ENCODE measurements at places on chromosomes 16 and 17.

- no peak for DNase-seq
Measured at GRCh38 chr17:57948169-57948554, 7.0 kb downstream of the CUEDC1 start.

GRCh38 chr16:23930791-23931190 lies 95.0 kb downstream of the PRKCB start:
- no peak for DNase-seq

- DNase-seq, result no peak
Measured at GRCh38 chr16:72785171-72785570, 262.8 kb downstream of the ZFHX3 start.

DNA sequence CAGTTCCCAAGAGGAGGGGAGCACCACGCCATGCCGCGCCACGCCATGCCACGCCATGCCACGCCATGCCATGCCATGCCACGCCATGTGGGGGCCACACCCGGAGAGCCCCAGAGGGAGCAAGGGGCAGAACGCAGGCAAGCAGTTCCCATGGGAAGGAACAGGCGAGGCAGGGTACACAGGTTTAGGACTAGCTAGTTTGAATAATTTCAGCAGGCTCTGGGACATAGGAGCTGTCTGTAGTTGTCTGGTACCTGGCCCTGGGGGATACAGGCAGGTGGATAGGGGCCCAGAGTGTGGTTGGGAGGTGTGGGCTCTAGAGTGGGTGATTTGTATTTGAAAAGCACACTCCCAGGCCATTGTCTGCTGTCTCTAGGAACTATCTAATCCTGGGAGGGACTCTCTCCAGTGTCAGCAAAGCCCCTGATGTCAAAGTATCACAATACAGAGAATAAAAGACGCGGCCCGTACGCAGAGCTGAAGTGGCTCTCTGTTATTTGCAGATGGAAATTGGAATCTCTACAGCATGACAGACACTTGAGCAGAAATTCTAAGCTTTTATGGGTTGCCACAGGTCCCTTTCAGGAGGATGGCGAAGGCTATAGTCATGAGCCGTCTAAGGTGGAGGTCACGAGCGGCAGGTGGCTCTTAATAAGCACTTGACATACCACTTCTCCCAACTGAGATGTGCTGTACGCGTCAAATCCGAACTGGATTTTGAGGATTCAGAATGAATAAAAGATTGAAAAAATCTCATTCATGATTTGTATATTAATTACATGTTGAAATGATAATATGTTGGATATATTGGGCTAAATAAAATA lies 220.8 kb upstream of the TNRC6C start:
- no peak for DNase-seq

DNA sequence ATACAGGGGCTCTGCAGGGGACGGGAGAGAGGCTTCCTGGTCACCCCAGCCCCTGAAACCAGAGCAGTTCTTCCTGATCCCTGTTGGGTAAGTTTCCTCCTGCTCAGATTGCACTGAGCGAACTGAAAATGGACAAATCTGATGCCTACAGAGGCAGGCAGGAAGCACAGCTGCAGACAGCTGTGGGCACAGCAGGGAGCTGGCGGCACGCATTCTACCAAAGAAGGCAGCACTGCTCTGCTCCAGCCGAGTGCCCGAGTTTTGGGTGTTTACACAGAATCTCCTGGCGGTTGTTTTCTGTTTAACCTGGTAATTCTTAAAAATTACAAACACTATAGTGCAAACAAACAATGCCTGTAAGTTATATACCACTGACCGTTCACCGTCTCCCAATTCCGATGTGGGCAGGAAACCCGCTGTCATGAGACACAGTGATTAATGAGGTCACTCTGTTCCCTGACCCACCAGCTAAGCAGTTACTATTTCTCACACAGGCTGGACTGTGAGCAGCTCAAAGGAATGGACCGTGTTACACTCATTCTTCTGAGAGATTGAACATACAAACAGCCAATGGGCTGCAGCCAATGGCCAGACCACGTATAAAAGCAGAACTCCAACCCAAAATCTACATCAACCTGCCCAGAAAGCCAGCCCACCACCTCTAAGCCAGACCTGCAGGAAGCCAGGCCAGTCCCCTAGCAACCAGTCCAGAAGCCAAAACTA lies 25.5 kb downstream of the NSMCE1 start:
- no peak for DNase-seq

DNA sequence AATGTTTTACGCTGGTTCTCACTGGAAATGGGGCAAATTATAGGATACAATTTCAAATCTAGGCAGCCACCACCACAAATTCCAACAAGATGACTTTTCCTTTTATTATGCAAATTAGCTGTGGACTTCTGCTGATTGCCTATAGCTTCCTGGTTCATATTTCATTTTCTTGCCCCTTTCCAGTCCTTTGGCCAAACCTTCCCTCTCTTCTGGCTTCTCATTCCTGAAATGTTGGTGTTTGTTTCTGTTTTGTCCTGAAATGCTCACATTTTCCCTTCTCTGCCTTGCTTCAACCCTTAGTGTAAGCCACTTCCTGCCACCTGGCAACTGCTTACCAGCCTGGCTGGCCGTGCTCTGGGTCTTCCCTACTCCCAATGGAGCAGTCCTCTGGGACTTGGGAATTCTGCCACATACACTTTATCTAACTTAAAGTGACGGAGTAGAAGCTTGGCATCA lies 14.0 kb downstream of the PRSS54 start:
- no peak for DNase-seq

GRCh38 chr17:73324160-73324475 lies 12.3 kb upstream of the CDC42EP4 start:
- no peak for DNase-seq

DNA sequence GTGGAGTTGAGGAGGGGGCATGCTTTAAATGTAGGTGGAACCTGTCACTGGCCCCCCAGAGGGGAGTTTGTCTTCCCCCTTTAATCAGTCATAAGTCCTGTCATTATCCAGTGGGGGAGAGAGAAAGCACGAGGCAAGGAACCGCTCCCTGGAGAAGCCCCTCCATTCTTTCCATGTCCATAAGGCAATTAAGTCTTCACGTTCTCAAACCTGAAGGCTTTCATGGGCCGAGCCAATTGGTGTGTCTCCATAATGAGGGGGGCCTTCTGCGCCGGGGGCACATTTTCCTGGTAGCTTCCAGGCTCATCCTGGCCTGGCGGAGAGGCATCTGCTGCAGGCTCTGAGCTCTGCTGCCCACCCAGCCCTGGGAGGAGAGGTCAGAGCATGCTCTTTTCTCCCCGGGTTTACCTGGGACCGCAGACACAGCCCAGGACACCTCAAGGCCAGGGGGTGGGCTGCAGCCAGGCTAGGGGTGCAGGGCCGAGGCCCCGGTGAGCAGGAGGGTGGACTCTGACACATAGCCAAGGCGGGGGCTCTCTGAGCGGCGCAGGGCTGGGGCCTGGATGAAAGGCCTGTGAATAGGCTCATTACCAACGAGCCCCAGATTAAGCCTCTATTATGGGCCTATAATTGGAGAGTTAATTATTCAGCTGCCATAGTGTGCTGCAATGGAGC lies 42.5 kb downstream of the C16orf78 start:
- DNase-seq, result no peak

- no peak for DNase-seq
Measured at GRCh38 chr17:68290268-68290954, 516 bp downstream of the SLC16A6 start.

DNA sequence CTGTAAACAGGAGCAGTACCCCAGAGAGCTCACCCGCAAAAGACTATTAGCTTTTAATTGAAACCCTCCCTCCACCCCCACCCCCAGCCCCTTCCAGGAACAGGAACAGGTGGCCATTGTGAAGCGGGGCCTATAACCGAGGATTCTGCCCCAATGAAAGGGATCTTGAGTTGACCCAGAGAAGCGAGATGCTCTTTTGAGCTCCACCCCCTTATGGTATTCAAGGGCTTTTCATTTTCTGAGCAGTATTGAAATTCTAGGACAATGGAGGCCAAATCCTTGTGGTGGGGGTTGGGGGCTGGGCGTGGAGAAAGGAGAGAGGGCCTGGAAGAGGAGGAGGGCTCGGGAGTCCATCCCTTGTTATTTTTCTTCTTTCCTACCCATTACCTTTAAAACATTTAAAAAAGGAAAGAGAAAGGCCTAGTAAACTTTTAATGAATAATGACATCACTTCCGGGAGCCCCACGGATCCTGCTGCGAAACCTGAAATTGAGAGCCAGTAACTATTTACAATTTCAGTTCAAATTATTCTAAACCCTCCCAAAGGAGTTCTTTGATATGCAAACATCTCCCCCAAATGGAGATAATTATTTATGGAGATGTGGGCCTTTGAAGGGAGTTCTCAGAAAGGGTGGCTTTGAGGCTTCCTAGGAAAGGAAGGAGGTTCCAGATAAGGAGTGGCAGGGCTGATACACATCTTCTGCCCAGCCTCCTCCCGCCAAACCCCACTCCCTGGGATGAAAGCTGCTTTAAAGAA lies 30.5 kb downstream of the HS3ST3B1 start:
- DNase-seq, result no peak

- DNase-seq, result no peak
Measured at GRCh38 chr16:1723450-1724147, 17.6 kb downstream of the MAPK8IP3 start.

DNA sequence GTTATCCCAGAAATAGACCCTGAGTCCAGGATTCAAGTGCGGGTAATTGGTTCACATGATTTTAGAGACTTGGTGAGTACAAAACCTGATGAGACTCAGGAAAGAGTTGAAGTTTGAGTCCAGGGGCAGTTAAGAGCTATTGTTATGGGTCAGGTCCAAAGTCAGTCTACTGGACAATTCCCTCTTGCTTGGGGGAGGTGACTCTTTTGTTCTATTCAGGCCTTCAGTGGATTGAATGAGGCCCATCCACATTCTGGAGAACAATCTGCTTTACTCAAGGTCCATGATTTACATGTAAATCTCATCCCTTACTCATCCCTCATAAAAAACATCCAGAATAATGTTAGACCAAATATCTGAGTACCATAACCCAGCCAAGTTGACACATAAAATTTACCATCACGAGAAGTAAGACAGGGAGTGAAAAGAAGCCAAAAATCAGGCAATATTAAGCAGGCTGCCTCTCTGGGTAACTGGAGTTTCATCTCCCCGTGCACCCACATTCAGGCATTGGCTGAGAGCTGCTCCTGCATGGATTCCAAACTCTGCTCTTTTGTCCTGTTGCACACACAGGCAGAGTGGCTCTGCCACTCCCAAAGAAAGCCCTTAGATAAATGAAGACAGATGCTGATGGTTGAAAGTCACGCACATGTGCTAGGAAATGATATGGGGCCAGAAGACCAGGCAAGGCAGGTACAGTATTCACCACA lies 156.0 kb upstream of the SALL1 start:
- DNase-seq, result no peak

DNA sequence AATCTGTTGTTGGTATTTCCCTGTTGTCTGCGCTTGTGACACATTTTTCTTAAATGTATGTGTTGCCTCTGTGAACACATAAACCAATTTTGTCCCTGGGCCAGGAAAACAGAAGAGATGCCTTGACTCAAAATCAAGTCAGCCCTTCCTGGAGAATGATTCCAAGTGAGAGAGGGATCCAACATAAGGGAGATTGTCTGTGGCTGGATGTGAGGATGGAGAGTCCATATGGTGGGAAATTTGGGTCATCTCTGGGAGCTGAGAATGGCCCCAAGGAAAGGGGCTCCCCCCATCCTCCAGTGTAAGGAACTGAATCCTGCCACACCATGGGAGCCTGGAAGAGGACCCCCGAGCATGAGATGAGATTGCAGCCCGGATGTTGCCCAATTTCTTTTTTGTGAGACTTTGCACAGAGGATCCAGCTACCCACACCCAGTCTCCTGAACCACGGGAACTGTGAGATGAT lies 13.5 kb downstream of the CRYM start:
- no peak for DNase-seq

DNA sequence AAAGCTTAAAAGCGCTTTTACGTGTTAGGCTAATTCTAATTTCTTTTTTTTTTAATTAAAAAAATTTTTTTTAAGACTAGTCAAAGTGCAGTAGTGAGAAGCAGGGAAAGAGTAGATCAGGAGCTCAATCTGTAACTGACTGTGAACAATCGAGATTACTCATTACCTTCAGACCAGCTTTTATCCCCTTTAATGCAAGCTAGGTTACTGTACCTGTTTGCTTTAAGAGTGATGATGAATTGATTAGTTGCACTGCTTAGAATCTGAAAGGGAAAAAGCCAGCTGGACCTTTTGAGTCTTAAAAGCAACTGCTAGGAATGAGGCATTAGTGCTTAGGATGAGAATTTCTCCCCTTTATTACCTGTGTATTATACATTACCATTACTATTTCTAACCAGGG lies 19.0 kb downstream of the PSMD11 start:
- no peak for DNase-seq

- no peak for DNase-seq
Measured at GRCh38 chr17:49729069-49729468, 21.3 kb upstream of the SLC35B1 start.

DNA sequence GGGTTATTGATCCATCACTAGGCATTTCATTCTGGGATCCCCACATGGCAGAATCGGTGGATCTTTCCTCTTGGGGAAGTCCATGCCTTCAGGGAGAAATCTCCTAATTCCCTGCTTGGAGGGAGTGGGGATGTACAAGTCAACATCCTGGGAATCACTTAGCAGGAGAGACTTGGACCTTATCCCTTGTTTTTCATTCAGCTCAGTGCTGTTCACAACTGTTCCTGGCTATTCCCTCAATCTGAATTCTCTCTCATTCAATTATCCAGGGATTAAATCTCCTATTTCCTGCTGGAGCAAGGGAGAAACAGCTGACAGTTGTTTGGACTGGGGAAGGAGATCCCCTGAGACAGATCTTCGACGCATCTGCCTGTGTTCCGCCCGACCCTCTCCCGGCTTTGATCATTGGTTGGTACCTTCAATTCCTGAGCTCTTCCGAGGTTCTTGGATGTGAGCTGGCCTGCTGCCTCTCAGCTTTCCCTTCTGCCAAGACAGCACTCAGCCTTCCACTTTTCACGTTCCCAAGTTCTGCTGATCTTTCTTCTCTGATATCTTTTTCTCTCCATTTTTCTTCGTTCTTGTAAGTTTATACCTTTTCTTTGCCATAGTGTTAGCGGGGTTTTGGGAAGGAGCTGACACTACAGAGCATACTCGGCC lies 115.4 kb upstream of the GNAO1 start:
- DNase-seq, result no peak

DNA sequence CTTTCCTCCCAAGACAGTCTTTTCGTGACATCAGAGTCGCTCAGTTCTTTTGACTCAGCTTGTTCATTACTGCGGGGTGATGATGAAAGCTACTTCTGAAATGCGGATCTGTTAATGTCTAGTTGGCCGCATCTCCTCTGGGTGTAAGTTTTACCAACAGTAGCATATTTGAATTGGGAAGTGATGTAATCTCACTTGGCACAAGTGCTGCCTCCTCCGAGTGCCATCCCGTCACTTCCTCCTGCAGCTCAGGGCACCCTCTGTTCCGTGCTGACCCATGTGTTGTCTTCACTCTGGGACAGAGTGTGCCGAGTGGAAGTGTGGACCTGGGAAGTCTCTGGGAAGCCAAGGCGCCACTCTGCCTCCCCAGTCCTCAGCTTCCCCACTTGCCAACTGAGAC lies 8.9 kb downstream of the ADAD2 start:
- DNase-seq, result no peak

DNA sequence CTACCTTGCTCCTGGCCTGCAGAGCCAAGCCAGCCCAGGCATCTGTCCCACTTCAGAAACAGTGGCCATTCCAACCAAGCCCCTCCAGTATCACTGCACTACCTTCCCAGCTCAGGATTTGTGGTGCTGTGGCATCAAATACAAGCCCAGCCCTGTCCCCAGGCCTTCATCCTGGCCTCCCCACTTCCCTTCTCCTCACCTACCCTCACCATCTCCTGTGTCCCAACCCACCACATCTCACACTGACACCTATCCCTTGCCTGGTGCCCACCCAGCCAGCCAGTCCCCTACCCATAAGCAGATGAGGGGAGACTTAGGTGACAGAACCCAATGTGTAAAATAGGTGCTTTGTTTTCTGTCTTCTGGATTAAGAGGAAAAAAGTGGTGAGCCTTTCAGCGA lies 66.0 kb upstream of the CDH5 start:
- DNase-seq, result no peak

Measured in SW 1271 (cell line).